Heart right ventricle (tissue), 16 donors: ENCODE measurements at places on chromosomes 2 and 18. TPM values are rescaled to one million over a fixed set of nuclear protein-coding genes. Genes with fewer than 3 reads are reported as not detected.
A peak's percentile ranks its signal among the peaks of the same experiment; 100 is the strongest.

Gene APOB
- 5.9 TPM for total RNA-seq

Gene BIN1
- 21.7 TPM for total RNA-seq

Gene TMEM37
- 4.6 TPM for total RNA-seq

Gene TAF1B
- 7.8 TPM for total RNA-seq

Gene MC4R
- not detected for total RNA-seq

Gene SLC30A3
- total RNA-seq = 15.4 TPM

Gene VWC2L
- total RNA-seq = not detected

Gene ANKRD23
- total RNA-seq = 36.1 TPM

Gene STEAP3
- total RNA-seq = 7.6 TPM

Gene PLEK
- total RNA-seq = 46.3 TPM

Gene CHPF
- 77.0 TPM for total RNA-seq

Gene STPG4
- total RNA-seq = not detected

Gene PARD6G
- 3.8 TPM for total RNA-seq

DNA sequence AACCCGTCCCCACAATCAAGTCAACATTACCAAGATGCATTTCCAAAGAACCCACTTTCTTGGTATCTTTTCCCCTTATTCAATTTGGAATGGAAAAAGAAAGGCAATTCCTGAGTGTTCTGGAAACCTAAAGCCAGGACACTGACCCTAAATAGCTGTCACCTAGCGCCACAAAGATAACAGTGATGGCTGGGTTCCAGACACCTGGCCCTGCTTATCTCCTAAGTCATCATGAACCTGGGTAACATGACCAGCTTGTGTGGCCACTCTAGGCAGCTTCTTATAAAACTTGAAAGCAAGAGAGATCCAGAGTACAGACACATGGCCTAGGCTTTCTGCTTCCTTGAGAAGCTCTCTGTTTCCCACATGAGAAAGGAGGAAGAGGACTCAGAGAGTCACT lies 95.4 kb downstream of the BOD1L2 start:
- H3K4me3 ChIP-seq = no peak overlapping the region
- no peak for DNase-seq
- H3K27me3 ChIP-seq = no peaks in the 10 kb centered on the region
- no peaks in the 10 kb centered on the region for H3K4me1 ChIP-seq

GRCh38 chr2:168156661-168157060 lies 90.7 kb downstream of the STK39 start:
- DNase-seq = peak; percentile 61
- peak overlapping the region; percentile 34 for H3K27ac ChIP-seq
- no peaks in the 10 kb centered on the region for H3K27me3 ChIP-seq
- no peak overlapping the region for H3K4me3 ChIP-seq
- peaks cover 72% of the 10 kb centered on the region for H3K4me1 ChIP-seq

- H3K4me1 ChIP-seq = no peaks in the 10 kb centered on the region
- no peak for DNase-seq
- H3K27me3 ChIP-seq = no peaks in the 10 kb centered on the region
- H3K4me3 ChIP-seq = no peak overlapping the region
Observed at GRCh38 chr2:58911877-58912276, 670.8 kb upstream of the FANCL start.

DNA sequence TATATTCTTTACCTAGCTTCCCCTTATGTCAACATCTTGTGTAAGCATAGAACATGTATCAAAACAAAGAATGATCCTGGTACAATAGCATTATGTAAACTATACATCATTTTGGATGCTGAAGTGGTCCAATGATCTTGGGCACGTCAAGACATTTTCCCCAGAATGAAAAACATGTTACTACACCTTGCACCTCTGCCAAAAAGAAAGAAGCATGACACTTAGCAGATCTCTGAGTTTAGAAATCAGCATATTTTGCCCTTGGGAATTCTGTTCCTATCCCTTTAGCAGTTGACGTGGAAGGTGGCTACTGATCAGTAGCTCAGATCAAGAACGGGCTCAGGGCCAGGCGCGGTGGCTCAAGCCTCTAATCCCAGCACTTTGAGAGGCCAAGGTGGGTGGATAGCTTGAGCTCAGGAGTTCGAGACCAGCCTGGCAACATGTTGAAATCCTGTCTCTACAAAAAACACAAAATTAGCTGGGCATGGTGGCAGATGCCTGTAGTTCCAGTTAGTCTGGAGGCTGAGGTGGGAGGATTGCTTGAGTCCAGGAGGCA lies 1.7 kb upstream of the LCLAT1 start:
- no peaks in the 10 kb centered on the region for H3K27me3 ChIP-seq
- no peak overlapping the region for H3K27ac ChIP-seq
- H3K4me3 ChIP-seq = no peak overlapping the region
- H3K4me1 ChIP-seq = peaks cover 32% of the 10 kb centered on the region
- H3K36me3 ChIP-seq = no peaks in the 10 kb centered on the region

DNA sequence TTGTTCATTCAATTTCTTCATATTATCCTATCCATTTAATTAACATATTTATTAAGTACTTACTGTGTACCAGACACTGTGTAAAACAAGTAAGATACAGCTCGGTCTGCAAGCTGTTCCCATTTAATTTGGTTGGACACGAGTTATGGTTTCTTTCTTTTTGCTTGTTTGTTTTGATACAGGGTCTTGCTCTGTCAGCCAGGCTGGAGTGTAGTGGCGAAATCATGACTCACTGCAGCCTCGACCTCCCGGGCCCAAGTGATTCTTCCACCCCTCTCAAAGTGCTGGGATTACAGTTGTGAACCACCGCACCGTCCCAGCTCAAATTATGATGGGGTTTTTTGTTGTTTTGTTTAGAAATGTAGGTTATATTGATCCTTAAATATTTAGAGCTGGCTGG lies 9.0 kb downstream of the CYBRD1 start:
- no peak for DNase-seq
- no peak overlapping the region for H3K4me3 ChIP-seq
- H3K4me1 ChIP-seq = peaks cover 10% of the 10 kb centered on the region
- H3K36me3 ChIP-seq = peaks cover 10% of the 10 kb centered on the region

DNA sequence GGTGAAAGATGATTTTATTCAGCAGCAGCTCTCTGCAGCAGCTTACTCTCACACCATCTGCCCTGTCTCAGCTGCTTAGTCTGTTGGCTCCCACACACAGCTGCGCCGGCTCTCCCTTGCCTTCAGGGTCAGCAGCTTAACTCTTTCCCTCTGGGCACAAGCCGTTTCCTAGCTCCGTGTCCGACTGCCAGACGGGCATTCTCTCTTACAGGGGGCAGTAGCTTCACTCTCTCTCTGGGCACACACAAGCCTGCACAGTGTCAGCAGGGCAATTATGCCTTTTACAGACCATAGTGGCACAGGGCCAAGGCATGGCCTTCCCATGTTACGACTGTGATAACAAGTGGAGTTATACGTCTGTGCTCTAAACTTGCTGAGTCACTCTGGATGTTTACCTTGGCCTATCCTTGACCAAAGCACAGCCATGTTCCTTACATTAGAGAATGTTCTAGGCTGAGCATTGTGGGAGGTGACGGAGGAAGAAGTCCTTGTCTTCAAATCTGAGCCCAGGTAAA lies 31.7 kb downstream of the PCARE start:
- H3K4me3 ChIP-seq = no peak overlapping the region
- no peaks in the 10 kb centered on the region for H3K27me3 ChIP-seq

GRCh38 chr18:75896865-75897264 lies 469.4 kb upstream of the SMIM21 start:
- H3K4me3 ChIP-seq = no peak overlapping the region
- no peak overlapping the region for H3K27ac ChIP-seq
- H3K36me3 ChIP-seq = no peaks in the 10 kb centered on the region
- no peak for DNase-seq

DNA sequence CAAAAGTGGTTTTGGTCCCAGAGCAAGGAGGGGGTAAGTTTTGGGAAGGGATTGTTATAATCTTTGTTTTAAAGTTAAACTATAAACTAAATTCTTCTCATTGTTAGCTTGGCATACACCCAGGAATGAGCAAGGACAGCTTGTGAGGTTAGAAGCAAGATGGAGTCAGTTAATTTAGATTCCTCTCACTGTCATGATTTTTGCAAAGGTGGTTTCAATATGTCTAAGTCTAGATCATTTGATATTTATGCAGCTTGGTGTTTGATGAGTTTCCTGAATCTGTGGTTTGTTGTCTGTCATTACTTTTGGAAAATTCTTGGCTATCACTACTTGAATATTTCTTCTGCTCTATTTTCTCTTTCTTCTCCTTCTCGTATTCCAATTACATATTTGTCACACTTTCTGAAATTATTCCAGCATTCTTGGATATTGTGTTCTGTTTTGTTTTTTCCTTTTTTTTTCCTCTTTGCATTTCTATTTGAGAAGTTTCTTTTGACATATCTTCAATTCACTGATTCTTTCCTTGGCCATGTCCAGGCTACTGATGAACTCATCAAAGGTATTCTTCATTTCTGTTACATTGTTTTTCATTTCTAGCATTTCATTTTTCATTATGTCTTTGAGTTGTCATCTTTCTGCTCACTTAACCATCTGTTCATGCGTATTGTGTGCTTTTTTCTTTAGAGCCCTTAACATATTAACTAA lies 5.1 kb downstream of the SP140 start:
- H3K27me3 ChIP-seq = no peaks in the 10 kb centered on the region
- no peaks in the 10 kb centered on the region for H3K4me1 ChIP-seq
- no peak overlapping the region for H3K4me3 ChIP-seq
- H3K36me3 ChIP-seq = no peaks in the 10 kb centered on the region
- H3K27ac ChIP-seq = no peak overlapping the region

GRCh38 chr2:12612671-12613070 lies 104.1 kb upstream of the TRIB2 start:
- DNase-seq = no peak
- H3K4me3 ChIP-seq = no peak overlapping the region
- H3K4me1 ChIP-seq = no peaks in the 10 kb centered on the region
- no peaks in the 10 kb centered on the region for H3K36me3 ChIP-seq
- H3K27ac ChIP-seq = no peak overlapping the region

DNA sequence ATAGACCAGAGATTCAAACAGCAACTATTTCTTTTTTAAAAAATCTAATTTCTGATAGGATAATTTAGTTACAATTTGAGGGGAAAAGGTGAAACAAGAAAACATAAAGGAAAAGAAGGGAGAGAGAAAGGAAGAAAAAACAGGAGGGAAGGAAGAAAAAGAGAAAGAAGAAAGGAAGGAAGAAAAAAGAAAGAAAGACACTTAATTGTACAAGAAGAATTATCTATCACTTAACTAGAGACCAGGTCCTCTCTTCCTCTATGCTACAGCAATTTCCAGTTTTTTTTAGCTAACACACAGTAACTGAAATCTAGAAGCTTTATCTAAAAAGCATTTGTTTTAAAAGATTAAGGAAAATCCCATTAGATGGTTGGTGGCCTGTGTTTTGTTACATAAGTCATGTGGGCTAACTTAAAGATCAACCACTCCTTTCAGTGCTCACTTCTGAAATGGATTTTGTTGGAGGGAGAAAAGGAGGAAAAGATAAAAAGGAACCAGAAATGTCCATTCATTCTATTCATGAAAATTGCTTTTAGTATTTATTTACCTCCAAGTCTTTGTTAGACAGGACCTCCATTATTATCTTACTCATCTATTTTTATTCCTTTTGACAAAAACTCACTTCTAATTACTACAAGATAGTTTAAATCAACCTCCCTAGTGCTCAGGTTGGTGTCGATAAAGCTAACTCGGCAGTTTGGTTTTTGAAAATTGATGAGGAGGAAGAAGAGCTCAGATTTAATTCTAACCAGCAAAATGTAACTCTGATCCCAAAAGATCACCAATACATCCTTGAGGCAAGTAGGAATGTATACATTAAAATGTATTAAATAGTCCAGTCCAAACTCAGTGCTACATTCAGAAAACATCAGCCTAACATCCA lies 251.5 kb upstream of the FN1 start:
- H3K36me3 ChIP-seq = no peaks in the 10 kb centered on the region
- H3K4me3 ChIP-seq = no peak overlapping the region
- no peaks in the 10 kb centered on the region for H3K27me3 ChIP-seq
- DNase-seq = no peak

- H3K4me1 ChIP-seq = peaks cover 20% of the 10 kb centered on the region
- H3K27ac ChIP-seq = no peak overlapping the region
- peaks cover 100% of the 10 kb centered on the region for H3K27me3 ChIP-seq
- DNase-seq = no peak
- no peak overlapping the region for H3K4me3 ChIP-seq
Observed at GRCh38 chr2:70903641-70904340, 31.9 kb upstream of the ATP6V1B1 start.

- DNase-seq = no peak
- H3K27ac ChIP-seq = no peak overlapping the region
- H3K4me3 ChIP-seq = no peak overlapping the region
- no peaks in the 10 kb centered on the region for H3K27me3 ChIP-seq
- no peaks in the 10 kb centered on the region for H3K36me3 ChIP-seq
Observed at GRCh38 chr18:48367557-48367956, 41.6 kb downstream of the ZBTB7C start.

- H3K27ac ChIP-seq = no peak overlapping the region
- no peak for DNase-seq
- no peaks in the 10 kb centered on the region for H3K36me3 ChIP-seq
- no peak overlapping the region for H3K4me3 ChIP-seq
Observed at GRCh38 chr2:14220101-14220500, 412.4 kb upstream of the LRATD1 start.

- no peak for DNase-seq
- H3K4me1 ChIP-seq = no peaks in the 10 kb centered on the region
- no peak overlapping the region for H3K27ac ChIP-seq
- H3K27me3 ChIP-seq = no peaks in the 10 kb centered on the region
- H3K4me3 ChIP-seq = no peak overlapping the region
Observed at GRCh38 chr18:72360634-72361033, 183.5 kb downstream of the CBLN2 start.

- no peak for DNase-seq
- H3K4me1 ChIP-seq = no peaks in the 10 kb centered on the region
- no peak overlapping the region for H3K4me3 ChIP-seq
- H3K36me3 ChIP-seq = no peaks in the 10 kb centered on the region
- peaks cover 13% of the 10 kb centered on the region for H3K27me3 ChIP-seq
Observed at GRCh38 chr2:18402-19271, 27.7 kb downstream of the FAM110C start.

GRCh38 chr2:43136011-43136799 lies 90.2 kb downstream of the ZFP36L2 start:
- H3K36me3 ChIP-seq = no peaks in the 10 kb centered on the region
- peaks cover 18% of the 10 kb centered on the region for H3K4me1 ChIP-seq
- no peaks in the 10 kb centered on the region for H3K27me3 ChIP-seq
- DNase-seq = no peak
- H3K27ac ChIP-seq = peak overlapping the region; percentile 71

DNA sequence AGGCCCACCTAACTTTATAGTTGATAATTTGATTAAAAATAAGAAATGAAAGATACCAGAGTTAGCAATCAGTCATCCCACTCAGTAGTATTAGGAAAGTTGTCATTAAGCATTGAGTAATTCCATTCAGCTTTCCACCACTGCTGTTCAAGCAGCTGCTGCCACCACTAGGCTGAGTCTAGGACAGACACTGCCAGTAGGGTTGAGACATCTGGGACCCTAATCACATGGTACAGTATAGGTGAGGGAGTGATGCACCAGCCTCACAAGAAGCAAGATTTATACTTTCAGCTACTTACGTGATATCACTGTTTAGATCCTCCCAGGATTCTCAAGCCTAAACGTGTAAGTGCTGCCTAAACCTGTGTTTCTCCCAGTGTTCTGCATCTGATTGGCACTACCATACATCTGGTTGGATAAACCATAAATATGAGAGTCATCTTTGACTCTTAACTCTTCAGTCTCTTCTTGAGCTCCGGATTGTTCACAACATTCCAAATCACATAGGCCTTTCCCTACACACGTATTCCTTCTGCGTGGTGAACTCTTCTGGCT lies 3.2 kb downstream of the UBXN4 start:
- H3K4me1 ChIP-seq = peaks cover 33% of the 10 kb centered on the region
- H3K36me3 ChIP-seq = no peaks in the 10 kb centered on the region
- H3K4me3 ChIP-seq = no peak overlapping the region
- H3K27ac ChIP-seq = no peak overlapping the region

- no peaks in the 10 kb centered on the region for H3K4me1 ChIP-seq
- no peak overlapping the region for H3K4me3 ChIP-seq
- H3K27ac ChIP-seq = no peak overlapping the region
- H3K27me3 ChIP-seq = no peaks in the 10 kb centered on the region
- no peaks in the 10 kb centered on the region for H3K36me3 ChIP-seq
- no peak for DNase-seq
Observed at GRCh38 chr18:75132931-75133525, 75.9 kb downstream of the PTGR3 start.
